Head of caudate nucleus (tissue), 42 donors: ENCODE measurements at places on chromosomes 4 and X.

GRCh38 chr4:76990288-76991080, 40.9 kb downstream of the SEPTIN11 start:
- DNase-seq: no peak

DNA sequence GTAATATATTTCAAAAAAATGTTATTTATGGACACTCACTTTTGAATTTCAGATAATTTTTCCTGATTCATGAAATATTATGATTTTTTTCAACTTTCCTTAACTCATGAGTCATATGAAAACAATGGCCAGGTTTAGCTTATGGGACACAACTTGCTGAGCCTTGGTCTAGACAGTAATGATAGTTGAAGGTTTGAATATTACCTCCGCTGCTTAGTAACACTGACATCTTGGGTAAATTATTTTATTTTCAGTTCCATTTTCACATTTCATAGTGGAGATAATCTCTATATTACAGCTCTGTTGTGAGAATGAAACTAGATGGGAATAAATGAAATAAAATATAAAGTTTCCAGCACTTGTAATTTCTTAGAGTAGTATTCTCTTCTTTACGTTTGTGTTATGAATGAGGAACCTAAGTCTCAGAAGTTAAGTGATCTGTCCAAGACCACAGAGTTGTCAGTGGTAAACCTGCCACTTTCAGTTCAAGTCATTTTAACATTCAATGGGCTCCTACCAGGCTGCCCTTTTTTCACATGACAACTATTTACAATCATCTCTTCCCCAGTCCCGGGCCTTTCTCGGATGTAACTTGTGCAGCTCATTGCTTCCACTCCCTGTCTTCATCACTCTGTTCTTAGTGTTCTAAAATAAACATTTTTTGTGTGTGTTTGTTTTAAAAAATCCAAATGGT, 46.8 kb upstream of the GC start:
- DNase-seq: no peak

DNA sequence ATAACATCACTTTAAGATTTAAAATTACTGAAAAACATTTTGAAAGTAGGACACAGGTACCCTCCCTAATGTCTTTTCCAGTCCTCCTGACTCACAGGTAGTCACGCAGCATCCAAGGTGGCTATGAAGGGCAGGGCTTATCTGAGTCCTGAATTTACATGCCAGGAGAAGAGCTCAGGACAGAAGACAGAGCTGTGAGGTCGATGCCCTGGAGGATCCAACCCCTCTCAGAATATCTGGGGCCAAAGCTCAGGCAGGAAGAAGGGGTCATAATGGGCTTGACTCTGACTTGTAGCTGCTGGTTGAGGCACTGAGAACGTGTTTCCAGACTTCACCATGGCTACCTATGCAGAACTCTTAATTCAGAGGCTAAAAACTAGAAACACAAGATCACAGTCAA, 177.5 kb downstream of the AASDH start:
- DNase-seq: no peak

DNA sequence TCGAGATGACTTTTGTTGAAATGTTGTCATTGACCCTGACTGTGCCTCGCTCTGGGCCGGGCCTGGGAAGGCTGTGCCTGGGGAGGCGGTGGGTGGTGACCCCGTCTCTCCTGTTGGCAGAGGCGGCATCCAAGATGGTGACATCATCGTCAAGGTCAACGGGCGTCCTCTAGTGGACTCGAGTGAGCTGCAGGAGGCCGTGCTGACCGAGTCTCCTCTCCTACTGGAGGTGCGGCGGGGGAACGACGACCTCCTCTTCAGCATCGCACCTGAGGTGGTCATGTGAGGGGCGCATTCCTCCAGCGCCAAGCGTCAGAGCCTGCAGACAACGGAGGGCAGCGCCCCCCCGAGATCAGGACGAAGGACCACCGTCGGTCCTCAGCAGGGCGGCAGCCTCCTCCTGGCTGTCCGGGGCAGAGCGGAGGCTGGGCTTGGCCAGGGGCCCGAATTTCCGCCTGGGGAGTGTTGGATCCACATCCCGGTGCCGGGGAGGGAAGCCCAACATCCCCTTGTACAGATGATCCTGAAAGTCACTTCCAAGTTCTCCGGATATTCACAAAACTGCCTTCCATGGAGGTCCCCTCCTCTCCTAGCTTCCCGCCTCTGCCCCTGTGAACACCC, 36.4 kb downstream of the HTRA3 start:
- DNase-seq: no peak

- no peak for DNase-seq
These were observed 37.2 kb upstream of the CD38 start for GRCh38 chr4:15740764-15741404.

DNA sequence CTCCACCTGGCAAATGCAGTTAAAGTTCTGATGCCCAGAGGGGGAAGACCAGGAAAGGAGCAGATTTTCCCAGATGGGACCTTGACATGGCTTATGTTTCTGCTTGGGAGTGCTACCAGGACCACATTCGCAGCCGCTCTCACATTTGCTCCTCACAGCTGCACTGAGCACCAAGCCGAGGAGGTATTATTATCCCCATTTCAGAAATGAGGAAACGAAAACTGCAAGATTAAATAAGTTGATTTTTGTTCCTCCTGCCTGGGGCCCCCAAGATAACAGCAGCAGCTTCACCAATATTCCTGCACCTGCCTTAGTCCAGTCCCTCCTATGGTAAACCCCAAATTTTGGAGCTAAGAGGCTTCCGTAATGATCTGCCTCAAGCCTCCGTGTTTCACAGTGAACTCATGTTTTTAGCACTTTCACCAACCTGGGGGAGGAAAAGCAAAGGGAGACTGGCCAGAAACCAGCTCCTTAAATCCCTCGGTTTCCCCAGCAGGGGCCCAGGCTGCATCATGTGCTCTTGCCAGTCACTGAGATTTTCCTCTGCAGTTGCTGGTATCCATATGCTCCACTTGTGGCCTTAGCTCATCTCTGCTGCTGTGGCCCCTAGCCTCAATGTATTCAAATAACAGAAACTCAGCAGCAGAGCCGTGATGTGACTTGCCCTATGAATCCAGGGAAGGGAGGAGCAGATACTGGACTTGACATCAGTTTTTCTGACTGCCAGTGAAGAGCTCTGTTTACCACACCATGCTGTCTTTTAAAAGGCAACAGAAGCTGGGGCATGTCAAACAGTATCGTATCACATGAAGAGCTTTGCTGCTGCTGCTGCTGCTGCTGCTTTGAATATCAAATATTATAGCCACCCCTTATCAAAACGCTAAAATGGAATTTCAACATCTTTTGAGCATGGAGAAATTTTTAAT, 95.5 kb upstream of the KLHL13 start:
- no peak for DNase-seq

GRCh38 chrX:136879001-136879687, 1.4 kb downstream of the RBMX start:
- no peak for DNase-seq

- peak; percentile 86 for DNase-seq
These were observed 20.1 kb upstream of the ARAF start for GRCh38 chrX:47540754-47541538.

DNA sequence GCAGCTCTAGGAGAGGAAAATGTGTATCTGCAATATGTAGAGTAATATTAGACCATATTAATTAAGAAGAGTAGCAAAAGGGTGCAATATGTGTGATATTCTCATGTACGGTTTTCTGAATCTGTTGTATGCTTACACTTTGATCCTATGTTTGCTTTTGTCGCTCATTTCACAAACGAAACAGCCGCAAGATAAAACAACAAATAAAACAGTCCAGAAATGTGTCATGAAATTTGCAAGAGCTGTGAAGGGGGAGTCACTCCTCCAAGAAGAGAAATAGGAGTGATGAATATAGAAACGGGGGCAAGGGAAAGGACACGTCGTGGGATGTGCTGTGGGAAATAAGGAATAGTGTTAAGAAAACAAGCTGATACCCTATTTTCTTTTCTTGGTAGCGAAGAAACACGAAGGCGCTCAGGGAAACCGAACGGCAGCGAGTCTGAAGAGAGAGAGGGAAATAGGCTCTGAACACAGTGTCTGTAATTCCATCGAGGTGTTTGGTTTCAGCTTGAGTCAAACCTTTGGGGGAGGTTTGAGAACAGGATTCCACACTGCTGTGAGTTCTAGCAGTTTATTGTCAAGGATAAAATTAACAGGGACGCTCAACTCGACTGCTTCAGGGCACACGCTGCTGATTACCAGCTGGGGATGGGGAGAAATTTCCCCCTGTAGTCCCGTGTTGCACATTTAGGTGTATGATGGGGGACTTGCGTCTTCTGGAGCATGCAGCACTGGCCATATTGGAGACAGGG, 595.6 kb upstream of the TENM3 start:
- DNase-seq: no peak

DNA sequence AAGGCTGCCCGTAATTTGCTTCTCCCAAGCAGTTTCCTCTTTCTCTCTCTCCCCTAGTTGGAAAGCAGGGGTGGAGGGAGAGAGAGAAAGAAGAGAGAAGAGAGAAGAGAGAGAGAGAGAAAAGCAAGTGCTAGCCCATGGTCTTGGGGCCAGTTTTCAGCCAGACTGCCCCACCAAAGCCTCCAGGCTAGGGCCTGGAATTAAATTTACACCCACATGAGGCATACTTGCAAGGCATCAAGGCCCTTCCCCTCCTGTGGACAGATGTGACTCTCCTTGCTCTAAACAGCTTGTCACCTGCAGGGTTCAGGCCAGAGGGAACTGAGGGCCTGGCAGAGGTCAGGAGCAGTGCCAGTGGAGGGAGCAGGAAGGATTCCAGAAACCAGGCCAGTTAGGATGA, 1.7 kb upstream of the CXCR3 start:
- no peak for DNase-seq

DNA sequence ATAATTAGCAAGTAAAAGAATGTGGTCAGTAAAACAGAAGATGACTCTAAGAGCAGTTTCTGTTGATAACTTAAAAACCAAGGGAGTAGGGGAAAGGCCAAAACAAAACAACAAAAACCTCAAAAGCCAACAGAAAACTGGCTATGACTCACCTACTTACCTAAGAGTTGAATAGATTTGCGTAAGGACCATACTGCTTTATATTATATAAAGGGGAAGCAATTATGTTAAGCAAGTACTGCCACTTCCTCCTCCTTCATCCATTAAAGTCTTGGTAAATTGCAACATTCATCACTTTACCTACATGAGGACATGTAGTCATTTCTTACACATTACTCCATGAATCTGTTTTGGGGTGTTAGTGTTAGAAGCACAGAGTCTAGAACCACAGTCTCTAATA, 85.9 kb upstream of the FAM47A start:
- no peak for DNase-seq
